ENCODE measurements at places on chromosomes 7 and 10.

DNA sequence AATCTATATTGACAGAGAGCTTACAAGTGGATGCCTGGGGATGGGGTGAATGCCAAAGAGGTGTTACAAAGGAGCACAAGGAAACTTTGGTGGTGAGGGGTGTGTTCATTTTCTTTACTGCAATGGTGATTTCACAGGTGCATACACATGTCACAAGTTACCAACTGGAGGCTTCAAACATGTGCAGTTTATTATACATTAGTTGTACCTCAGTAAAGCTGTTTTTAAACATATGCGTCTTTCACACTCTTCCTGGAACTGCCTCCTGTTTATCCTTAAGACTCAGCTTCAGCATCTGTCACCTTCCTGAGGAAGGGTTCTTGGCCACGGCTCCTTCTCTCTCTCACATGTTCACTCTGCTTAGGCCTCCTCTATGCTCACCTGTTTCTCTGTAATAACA, 731.5 kb downstream of the PARD3 start:
- DNase-seq = no peak

GRCh38 chr7:47666164-47666862, 84.4 kb upstream of the TNS3 start:
- DNase-seq = no peak

- DNase-seq = no peak
These were observed 184.6 kb downstream of the FANK1 start for GRCh38 chr10:126080879-126081411.

- no peak for DNase-seq
These were observed 249.3 kb upstream of the POM121L12 start for GRCh38 chr7:52786174-52786573.

DNA sequence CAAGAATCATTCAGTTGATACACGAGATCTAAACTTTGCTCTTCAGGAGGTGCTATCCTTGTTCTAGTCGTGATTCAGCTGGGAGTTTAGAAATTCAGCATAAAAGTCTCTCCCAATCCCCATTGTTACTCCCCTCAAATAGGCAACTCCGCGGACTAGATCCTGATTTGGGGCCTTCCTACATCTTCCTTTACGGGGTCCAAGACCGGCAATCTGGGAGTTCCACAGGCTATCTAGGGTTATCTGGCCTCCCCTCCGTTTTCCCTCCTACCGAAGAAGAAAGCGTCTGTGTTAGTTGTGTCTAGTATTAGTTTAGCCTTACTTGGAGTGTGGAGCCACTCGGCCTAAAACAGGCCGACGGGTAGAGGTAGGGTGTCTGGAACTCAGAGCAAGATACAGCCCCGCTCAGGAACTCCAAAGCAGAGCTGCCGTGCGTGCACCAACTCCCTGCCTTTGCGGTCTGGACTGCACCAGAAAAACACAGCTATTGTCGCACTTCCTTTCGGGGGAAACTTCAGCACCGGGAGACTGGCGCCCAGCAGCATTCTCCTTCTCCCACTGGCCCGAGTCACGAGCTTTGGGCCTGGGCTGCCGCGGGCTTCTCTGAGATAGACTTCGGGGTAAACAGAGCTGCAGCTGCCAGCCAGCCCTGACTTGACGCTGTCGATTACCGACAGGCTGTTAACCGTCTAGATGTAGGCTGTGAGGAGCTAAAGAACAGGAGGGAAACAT, 1.5 kb upstream of the DLX5 start:
- no peak for DNase-seq

- DNase-seq = no peak
These were observed 124.8 kb upstream of the CHST15 start for GRCh38 chr10:124217906-124218804.

GRCh38 chr10:7409045-7409731, 1.6 kb downstream of the SFMBT2 start:
- no peak for DNase-seq

- no peak for DNase-seq
These were observed 34.0 kb downstream of the BRI3 start for GRCh38 chr7:98315318-98315993.

GRCh38 chr7:12030116-12030515, 181.0 kb upstream of the TMEM106B start:
- no peak for DNase-seq

DNA sequence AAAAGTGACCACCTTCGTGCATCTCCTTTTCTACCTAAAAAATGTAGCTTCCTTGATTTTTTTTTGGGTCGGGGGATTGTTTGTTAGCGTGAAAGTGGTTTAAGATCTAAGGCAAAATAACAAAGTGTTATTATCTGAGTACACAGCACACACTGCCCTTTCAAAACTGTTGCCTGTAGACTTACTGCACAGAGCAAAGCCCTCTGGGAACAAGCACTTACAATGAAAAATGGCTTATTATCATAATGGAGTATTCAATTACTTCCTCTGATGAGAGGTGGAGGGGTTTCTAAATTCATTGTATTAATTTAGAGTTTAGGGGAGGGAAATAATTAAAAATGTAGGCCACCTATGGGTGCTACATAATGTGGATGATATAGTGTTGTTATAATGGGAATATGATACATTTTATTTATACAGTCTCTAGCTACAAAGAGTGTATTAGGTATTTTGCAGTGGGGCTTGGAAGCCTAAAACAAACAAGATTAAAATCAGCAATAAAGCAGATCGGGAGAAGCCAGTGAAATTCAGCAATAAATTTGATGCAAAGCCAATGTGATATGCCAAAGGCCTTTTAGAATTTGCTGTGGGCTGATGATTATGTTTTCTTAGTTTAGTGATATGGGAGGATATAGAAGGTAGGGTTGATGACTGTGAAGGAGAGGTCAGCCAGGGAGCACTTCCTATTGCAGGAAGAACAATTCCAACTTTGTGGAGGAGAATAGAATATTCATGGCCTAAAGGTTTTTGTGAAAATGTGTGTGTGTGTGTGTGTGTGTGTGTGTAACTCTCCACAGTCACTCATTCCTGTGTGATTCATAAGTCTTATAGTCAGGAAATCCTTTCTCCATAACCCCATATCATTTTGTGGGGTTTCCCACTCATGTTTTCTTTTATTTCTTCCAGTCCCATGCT, 17.7 kb upstream of the EXOC4 start:
- no peak for DNase-seq

- no peak for DNase-seq
These were observed 53.0 kb upstream of the SEMA3A start for GRCh38 chr7:84247591-84247990.
